ENCODE measurements at places on chromosomes 3 and 15. TPM values are rescaled to one million over a fixed set of nuclear protein-coding genes. Genes with fewer than 3 reads are reported as not detected.

GRCh38 chr15:77410701-77411618 lies 8.9 kb downstream of the PEAK1 start:
- no peak for DNase-seq

GRCh38 chr3:49296781-49297411 lies 19.9 kb upstream of the C3orf62 start:
- DNase-seq, result peak; percentile 67

GRCh38 chr3:12841970-12842328 lies 584 bp upstream of the RPL32 start:
- no peak for DNase-seq

DNA sequence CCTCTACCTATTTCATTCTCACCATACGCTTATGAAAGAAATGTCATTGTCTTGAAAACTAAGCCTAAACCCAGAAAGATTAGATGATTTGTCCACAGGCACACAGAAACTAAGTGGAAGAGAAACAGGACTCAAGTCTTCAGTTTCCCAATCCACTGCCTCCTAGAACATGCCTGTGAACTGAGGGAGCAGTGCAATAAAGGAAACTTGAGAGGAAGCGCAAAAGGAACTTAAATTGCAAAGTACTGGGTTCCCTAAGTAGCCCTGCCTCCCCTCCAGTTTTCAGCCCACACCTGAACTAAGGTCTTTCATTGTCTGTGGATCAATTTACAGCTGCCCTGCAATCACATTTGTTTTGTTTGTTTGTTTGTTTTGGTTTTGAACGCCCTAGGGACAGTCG lies 56.7 kb upstream of the TSEN2 start:
- no peak for DNase-seq

The MUSTN1 gene
- total RNA-seq, result 23.9 TPM

The RARRES1 gene
- 264 TPM for total RNA-seq

Data from sciatic nerve (tissue), 2 donors.